ENCODE measurements at places on chromosomes 1 and 21.

DNA sequence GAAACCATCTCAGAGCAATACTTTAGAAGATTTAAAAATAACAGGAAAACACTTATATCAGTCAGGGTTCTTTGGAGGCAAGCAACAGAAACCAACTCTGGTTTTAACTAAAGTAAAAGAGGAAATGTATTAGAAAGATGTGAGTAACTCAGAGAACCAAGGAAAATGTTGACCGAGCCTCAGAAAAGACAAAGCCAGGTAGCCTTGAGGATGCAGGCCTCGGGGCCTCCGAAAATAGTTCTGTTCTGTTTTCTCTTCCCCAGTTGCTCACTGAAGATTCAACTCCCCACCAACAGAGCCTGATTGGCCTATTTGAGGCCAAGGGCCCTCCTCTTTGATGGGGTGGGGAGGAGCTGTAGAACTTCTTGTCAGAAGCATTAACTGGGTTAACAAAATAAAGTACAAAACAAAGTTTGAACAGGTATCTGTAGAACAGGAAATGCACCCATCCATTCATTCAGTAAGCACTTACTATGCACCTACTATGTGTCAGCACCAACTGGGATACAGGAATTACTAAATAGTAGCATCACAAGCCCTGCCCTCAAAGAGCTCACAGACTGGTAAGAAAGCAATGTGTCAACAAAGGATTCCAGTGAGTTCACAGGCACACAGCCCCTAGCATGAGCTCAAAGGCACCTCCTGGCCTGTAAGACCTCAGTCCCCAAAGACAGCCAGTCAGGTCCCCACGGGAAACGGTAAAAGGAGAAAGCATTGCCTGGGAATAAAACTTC is 12.6 kb downstream of the SLAMF8 start:
- no peak for DNase-seq

- no peak for DNase-seq
Observed at GRCh38 chr21:43658769-43659135, 536 bp downstream of the HSF2BP start.

GRCh38 chr1:30743584-30744059 is 14.0 kb downstream of the LAPTM5 start:
- DNase-seq: peak; percentile 61

- DNase-seq: no peak
Observed at GRCh38 chr1:201100169-201100930, 11.9 kb downstream of the CACNA1S start.

- no peak for DNase-seq
Observed at GRCh38 chr1:198575798-198576641, 35.5 kb upstream of the ATP6V1G3 start.

- DNase-seq: no peak
Observed at GRCh38 chr21:30733026-30733425, 14.0 kb downstream of the KRTAP21-2 start.

GRCh38 chr1:243968413-243968812 is 82.7 kb upstream of the ZBTB18 start:
- DNase-seq: no peak

- DNase-seq: no peak
Observed at GRCh38 chr1:44884746-44885145, 41.7 kb upstream of the PTCH2 start.

DNA sequence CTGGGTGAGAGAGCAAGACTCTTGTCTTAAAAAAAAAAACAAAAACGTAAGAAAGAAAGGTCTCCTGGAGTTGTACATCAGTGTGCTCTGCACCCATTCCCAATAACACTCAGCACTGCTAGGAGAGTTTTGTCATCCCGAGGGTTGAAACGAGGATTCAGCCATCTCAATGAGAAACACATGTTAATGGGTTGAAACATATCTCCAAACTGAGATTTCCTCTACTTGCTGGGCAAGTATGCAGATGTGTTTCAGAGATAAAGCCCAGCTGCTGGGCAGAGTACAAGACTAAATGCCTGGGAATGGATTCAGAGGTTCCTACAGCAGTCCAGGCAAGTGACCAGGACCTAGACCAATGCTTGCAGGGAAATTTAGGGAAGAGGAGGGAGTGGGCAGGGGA is 2.6 kb upstream of the MFN2 start:
- DNase-seq: no peak

DNA sequence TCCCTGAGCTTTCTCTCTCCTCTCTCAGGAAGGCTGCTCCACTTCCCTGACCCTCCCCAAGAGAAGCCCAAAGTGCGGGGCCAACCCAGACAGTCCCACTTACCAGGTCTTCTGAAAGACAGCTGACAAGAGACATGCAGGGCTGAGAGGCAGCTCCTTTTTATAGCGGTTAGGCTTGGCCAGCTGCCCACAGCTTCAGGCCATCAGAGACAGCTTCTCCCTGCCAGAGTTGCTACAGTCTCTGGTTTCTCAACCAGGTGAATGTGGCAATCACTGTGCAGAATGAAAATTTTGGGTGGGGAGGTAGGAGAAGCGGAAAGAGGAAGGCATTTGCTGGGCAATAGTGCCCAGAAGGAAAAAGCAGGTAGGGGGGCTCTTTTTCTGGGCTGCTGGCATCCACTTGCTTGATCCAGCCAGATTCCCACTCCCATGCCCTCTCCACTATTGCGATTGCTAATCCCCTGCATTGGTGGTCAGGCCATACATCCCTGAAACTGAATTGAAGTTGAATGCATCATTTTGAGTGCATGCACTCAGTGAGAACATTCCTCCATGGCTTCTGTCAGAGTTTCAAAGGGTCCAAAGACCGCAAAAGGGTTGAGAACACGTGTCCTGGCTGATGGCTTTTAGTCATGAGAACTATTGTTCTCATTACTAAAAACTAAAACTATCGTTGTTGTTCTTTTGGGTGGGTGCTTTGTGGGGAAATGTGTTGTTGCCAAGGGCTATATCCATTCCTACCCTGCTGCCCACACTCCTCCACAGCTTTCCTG is at the start of gene S100A8:
S100A8 (minus strand) TSS at position 136 of the 773 bp plus-strand sequence. CDS start 538 bp downstream, outside the sequence.
- peak; percentile 32 for DNase-seq

GRCh38 chr1:113830039-113830438 is 17.8 kb upstream of the RSBN1 start:
- DNase-seq: no peak

DNA sequence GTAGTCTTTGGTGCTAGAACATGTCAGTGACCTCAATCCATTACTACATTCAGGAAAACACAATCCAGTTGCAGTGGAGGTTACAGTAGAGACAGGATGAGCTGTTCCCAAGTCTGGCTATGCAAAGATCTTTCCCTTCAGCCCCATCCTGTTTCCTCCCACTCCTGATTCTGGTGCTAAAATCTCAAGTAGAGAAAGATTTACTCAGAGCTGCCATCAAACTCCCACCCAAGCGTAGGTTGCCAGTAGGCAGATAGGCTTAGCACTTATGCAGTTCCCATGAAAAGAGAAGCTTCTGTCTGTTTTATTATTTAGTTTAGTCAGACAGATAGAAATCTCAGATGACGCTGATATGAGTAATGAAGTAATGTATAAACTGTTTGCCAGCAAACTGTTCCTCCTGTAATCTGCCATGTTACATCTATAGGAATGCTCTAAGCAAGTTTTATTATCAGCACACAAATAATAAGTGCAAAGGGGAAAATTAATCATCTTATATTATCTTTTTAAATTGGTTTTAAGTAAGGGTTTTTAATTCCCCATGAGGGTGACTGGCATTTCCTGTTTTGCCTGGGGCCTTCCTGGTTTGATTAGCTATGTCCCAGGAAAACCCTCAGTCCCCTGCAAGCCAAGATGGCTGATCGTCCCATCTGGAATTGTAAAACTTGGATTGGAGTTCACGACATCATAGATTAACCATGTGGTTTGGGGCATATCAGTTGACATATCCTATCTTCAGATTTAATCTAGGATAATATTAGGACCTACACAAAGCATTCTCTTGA is 188.3 kb upstream of the PALMD start:
- no peak for DNase-seq

DNA sequence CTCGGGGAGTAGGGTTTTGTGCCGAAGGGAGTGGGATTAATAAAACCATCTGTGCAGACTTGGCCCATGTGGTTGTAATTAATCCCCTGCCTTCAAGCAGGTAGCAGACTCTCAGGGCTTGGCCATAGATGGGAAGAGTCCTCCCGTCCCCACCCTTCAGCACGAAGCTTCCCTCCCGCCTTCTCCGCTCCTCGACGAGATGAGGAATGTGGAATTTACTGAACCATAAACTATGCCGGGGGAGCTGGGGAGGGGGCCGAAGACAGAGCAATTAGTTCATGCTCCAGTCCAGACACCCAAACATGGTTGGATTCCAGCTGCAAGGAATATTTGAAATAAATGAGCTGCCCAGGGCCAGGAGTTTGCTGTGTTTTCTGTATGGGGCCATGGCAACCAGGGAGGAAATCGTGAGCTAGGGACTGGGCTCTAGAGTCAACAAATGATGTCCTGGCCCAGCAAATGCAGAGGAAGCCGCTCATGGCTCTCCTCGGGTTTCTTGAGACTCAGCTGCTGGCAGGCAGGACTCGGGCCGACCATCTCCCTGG is 78.8 kb downstream of the SPSB1 start:
- no peak for DNase-seq

DNA sequence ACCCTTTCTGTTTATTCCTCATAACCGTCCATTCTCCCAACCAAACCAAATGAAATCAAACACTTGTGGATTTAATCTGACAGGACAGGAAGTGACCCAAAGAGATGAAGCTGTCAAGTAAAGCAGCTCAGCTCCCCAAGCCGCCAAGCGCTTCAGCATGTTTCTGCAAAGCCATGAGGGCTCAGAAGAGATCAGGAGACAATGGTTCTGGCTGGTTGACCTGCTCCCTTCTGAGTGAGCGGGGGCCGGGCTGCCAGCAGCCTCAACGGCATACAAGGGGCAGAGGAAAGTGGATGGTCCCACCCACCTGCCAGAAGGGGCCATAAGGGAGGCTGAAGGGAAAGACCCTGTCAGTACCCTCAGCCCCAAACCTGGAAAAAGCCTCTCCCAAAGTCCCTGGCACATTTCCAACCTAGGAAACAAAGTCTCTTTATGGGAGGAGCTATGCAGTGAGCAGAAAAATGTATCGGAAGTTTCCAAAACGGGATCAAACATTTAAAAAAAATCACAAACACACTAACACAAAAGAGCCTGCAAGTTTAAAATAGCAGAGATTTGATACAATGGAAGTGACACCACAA is 45.4 kb downstream of the SLC45A1 start:
- DNase-seq: no peak

DNA sequence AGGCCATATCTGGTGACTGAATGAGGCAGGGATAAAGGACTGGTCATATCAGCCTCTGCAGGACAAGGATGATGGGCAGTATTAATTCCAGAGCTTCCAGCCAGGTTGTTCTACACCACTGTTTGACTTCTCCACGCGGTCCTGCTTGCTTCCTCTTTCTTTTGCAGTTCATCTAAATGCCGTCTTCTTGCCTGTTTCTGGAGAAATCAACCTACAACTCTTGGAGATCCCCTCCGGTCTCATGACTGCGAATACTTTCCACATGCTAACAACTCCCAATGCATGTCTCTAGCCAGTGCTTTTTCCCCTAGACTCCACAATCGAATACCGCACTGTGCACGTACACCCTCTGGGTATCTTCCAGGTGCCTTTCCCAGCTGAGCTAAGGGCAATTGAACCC is 14.1 kb upstream of the TIAM1 start:
- DNase-seq: no peak

DNA sequence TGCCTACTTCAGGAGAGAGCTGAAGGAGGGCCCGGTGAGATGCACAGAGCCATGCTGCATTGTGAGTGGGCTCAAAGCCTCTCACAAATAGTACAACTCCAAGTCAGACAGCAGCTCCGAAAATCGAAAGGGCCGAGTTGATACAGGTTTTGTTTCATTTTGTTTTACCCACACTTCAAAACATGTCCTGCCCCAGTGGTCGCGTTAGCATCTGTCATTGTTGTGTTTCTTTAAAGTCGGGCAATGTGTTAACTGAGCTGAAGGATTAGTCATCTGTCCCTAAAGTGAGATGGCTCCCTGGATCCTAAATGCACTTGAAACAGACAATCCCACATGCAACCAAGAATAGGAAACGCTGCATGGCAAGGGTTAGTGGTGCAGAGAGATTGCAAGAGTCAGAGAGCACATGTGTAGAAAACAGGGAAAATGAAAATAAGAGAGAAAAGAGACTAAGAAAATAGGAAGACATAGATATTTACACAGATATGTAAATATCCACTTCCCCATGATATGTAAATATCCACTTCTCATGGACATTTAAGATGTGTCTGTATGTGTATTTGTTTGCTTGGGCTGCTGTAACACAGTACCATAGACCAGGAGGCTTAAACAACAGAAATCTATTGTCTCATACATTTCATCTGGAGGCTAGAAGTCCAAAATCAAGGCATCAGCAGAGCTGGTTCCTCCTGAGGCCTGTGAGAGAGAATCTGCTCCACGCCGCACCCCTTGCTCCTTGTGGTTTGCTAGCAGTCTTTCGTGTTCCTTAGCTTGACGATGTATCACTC is 131.4 kb upstream of the RAB4A start:
- no peak for DNase-seq

DNA sequence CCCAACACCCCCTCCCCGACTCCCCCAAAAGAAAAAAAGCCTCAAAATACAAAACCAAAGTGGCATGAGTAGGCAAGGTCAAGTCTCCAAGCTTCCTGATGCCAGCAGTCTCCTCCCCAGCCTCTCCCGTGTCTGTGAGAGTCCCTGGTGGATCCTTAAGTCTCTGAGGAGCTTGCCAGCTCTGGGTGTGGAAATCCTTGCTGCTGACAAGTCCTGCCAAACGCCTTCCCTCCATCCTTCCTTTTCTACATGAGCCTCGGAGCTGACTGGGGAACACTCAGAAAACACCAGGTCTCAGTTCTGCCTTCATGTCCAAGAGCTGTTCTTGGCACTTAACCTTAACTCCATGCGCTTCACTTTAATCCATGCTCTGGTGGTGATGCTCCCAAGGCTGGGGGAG is 3.7 kb upstream of the ETV3L start:
- DNase-seq: no peak

DNA sequence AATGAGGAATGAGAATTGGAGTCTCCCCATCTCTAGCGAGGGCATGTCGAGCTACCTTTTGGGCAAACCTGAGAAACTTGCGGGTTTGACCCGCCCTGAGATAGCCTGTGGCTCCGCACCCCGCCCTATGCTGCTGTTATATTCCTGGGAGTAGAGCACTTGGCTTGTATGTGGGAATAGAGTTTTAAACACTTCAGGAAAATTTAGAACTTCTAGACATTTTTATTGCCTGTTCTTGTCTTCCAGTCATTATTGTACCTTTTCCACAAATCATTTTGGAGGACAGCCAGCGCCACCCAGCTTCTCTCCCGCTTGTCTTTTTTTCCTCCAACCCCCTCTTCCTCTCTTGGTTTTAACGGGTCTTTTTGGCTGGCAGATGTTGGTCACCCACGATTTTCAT is 738 bp downstream of the GNPAT start:
- DNase-seq: no peak

- DNase-seq: no peak
Observed at GRCh38 chr1:94974241-94974640, 47.3 kb upstream of the CNN3 start.

- no peak for DNase-seq
Observed at GRCh38 chr1:177287270-177287669, 116.5 kb downstream of the BRINP2 start.

DNA sequence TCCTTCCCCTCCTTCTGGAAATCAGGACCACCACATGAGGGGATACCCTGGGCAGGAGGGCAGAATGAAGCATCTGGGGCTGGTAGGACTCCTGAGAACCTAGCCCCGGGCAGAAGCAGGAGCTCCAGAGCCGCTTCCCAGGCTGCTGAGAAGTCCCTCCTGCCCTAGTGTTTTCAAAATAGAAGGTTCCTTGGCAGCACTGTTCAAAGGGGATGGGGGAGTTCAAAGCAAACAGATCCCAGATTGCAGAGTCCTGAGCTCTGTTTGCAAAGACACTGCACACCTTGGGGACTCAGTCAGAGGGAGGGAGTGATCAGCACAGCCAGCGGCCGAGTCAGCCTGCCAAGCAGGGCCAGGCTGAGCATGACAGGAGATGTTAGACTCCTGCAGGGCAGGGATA is 177.8 kb downstream of the PTPRU start:
- DNase-seq: no peak
